ENCODE measurements at places on chromosomes 1 and 21. TPM values are rescaled to one million over a fixed set of nuclear protein-coding genes. Genes with fewer than 3 reads are reported as not detected.

Gene FHAD1
- 0.66 TPM for total RNA-seq

Gene FCN3
- not detected for total RNA-seq

Gene ESRRG
- 0.83 TPM for total RNA-seq

Gene PTCH2
- 0.50 TPM for total RNA-seq

Gene PGBD5
- 0.17 TPM for total RNA-seq

Gene MFN2
- 52.5 TPM for total RNA-seq

Gene DENND2D
- 15.7 TPM for total RNA-seq

Gene SPATA21
- not detected for total RNA-seq

Gene OR2G6
- not detected for total RNA-seq

Gene AJAP1
- under 0.01 TPM for total RNA-seq

Gene ECM1
- total RNA-seq: 7.7 TPM

Gene FAM20B
- 45.2 TPM for total RNA-seq

Gene NBPF20
- 2.8 TPM for total RNA-seq

Gene C1QTNF12
- total RNA-seq: 1.0 TPM

Gene CFHR3
- total RNA-seq: 0.26 TPM

Gene EDARADD
- not detected for total RNA-seq

Gene TSPEAR
- not detected for total RNA-seq

Gene RGS13
- total RNA-seq: not detected

- no peak for DNase-seq
Observed at GRCh38 chr1:97960470-97960869, 39.6 kb upstream of the DPYD start.

- no peak for DNase-seq
Observed at GRCh38 chr1:187276677-187277076, 447.9 kb downstream of the PLA2G4A start.

- peak; percentile 51 for DNase-seq
Observed at GRCh38 chr21:35478161-35479064, 429.3 kb upstream of the RUNX1 start.

- peak; percentile 75 for DNase-seq
Observed at GRCh38 chr1:109546311-109547109, 1.9 kb upstream of the GNAI3 start.

DNA sequence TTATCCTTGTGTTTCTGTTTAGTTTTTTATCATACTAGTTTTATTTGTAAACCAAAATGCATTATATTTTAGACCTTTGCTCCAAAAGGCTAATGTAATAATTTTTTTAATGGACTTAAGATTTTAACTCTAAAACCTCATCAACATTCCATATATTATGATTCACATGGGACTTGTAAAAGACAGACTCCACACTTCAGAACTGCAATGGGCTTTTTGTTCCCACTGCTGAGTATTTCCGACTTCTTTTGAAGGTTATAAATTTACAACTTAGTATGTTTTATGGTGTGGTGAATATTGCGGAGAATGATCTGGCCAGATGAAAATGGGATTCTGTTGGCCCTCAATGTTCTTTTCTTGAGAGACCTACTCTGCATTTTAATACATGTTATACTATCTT lies 678.5 kb downstream of the USP25 start:
- DNase-seq: no peak

- DNase-seq: no peak
Observed at GRCh38 chr1:237740846-237741245, 149.9 kb downstream of the ZP4 start.

- DNase-seq: no peak
Observed at GRCh38 chr1:199545780-199546179, 481.7 kb upstream of the NR5A2 start.

GRCh38 chr21:25967181-25967900 lies 203.2 kb downstream of the APP start:
- DNase-seq: peak; percentile 25

GRCh38 chr1:77245830-77246229 lies 26.6 kb upstream of the PIGK start:
- DNase-seq: peak; percentile 86

DNA sequence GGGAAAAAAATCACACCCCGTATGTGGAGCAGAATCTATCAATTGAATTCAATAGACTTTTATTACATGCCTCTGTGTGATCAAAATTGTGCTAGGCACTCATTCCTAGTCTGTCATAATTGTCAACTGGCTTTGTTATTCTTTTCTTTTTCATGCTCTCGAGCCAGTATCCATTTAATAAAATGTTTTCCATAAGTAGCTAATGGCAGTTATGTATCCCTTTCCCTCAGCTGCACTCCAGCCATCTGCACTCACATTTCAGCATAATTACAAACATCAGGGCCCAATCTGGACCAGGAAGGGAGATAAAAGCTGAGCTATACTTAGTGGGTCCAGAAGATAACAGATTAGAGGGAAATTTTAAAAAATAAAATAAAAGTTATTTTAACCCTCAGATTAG lies 15.9 kb downstream of the RGS5 start:
- DNase-seq: no peak

GRCh38 chr1:30444850-30445249 lies 278.5 kb downstream of the MATN1 start:
- DNase-seq: peak; percentile 9

GRCh38 chr21:38989745-38990423 lies 184.2 kb downstream of the ETS2 start:
- peak; percentile 85 for DNase-seq

GRCh38 chr1:21896652-21897532 lies 40.2 kb downstream of the HSPG2 start:
- DNase-seq: peak; percentile 35

GRCh38 chr1:64590316-64590715 lies 120.4 kb downstream of the CACHD1 start:
- DNase-seq: no peak

DNA sequence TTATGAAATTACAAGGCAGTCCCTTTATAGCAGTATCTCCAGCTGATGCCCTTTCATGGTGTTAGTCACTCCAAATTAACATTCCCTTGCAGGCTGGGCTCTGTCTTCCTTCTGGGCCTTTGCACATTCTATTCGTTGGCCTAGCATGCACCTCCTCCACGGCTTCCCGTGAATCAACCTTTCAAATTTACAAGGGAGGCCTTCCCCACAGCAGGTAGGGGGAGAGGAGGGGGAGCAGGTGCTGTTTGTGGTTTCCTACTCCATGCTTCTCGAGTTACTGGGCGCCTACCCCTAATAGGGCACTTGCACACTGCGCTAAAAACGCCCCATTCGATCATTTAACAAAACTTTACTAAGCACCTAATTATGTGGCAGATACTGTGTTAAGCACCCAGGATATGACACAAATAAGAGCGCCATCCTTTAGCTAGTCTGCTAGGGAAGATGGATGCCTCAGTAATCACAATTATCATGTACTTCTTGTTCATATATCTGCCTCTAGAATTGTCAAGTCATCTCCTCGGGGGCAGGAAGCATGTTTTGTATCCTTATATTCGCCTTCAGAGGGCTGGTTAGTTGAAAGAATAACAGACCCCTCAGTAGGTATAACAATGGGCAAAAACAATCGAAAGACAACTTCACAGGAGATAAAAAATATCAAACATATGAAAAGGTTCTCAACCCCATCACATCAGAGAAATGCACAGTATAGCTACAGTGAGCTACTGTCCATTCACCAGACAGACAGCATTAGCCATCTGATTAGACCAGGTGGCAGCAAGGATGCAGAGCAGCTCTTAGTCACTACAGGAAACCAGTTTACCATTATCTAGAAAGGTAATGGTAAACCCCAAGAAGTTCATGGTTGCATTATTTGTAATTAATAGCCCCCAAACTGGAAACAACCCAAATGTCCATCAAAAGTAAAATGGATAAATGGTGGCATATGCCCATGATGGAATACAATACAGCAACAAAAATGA lies 1.7 kb upstream of the ADAR start:
- DNase-seq: no peak

DNA sequence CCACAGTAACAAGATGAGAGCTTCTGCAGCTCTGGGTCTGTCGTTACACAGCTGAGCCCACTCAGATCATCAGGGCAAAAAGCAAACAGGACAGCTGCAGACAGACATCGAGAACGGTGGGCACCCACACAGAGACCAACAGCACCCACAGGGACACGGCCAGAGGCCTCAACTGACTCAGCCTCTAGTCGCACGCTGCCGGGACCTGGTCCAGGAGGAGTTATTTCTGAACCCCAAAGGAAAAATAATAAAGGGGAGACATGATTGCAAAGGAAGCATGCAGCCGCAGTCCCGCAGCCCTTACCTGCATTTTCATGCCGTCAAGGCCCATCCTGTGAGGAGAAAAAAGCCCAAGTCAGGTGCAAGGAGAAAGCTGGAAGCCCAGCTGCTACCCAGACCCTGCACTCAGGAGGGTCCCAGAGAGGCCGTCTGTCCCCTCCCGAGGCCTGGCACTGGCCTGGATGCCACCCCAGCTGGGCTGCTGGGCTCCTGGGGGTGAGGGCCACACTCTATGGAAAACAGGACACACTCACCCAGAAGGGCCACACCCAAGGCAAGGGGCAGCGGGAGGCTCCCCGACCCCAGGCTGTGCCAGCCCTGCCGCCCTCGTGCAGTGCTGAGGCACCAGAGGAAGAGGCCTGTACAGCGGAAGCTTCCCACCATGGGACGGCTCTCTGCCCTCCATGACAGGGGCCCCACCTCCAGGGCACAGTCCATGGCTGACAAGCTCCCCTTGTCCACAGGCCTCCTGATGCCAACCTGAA lies 15.7 kb downstream of the LSS start:
- DNase-seq: no peak

DNA sequence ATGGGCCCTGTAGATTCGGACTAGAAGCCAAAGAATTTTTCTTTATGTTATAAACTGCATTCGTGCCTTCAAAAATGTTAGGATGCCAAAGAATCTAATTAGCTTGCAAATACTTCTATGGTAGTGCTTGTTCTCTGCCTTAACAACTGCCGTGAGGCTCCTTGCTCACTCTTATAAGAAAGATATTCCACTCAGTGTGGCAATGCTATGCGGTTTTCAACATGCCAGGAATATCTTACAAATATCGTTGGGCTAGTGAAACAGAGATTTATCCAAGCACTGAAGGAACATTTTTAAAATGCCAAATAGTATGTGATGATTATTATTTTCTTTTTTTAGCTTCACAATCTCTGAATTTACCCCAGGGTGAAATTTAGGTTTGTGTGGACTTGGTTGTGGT lies 198.2 kb downstream of the GREM2 start:
- no peak for DNase-seq

DNA sequence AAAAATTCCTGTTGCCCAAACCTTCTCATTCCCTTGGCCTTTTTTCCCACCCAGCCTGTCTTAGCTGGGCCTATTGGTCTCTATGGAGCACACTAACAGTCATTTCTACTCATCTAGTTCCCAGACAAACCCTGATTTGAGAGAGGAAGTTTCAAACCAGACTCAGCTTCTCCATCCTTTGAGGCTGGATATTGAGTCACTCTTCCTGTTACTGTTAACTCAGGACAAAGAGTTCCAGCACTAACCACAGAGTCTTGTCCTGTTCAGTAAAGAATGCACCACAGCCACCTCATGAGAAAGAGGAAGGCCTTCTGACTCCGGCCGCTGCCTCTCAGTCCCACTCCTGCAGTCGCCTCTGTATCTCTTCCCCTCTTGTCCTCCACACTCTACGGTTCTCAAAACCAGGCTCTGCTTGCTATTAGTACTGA lies 137.8 kb downstream of the PTPRC start:
- DNase-seq: peak; percentile 89

- peak; percentile 92 for DNase-seq
Observed at GRCh38 chr1:25096307-25097150, 135.8 kb downstream of the SYF2 start.

GRCh38 chr1:95604771-95605170 lies 370.8 kb downstream of the RWDD3 start:
- DNase-seq: no peak

- peak; percentile 94 for DNase-seq
Observed at GRCh38 chr1:178684542-178685000, 40.5 kb upstream of the RALGPS2 start.

DNA sequence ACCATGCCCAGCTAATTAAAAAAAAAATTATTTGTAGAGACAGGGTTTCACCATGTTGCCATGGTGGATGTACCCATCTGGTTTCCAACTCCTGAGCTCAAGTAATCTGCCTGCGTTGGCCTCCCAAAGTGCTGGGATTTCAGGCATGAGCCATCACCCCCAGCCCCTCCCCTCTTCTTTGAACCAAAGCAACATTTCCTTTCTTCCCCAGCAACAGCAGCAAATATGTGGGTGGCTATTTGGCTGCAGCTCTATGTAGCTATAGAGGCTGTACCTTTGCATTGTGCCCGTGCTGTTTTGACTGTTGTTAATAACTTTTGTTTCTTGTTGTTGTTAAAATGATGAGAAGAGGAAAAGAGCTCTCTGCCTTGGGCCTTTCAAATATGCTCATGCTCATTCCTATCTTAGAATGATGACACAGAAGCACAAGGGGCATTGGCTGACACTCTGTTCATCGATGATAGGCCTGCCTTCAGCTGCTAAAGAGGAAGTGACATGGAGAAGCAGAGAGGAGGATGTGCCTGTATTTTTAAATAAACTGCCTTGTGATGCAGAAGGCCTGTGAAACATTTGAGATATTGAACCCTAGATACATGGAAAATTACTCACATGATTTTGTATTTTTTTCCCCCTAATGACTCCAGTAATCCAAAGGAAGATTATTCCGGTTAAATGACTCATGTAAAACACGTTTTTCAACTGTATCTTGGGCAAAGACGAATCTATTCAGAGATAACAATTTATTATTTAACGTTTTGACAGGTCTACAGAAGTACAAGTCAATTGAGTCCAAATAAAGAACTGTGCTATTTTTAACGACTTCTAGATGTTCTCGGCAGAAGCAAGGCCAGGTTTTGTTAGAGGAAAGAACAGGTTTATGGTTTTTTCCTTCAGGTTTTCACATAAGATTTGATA lies 20.5 kb upstream of the XPR1 start:
- peak; percentile 81 for DNase-seq

- peak; percentile 68 for DNase-seq
Observed at GRCh38 chr1:172429331-172430127, 9.0 kb downstream of the C1orf105 start.

DNA sequence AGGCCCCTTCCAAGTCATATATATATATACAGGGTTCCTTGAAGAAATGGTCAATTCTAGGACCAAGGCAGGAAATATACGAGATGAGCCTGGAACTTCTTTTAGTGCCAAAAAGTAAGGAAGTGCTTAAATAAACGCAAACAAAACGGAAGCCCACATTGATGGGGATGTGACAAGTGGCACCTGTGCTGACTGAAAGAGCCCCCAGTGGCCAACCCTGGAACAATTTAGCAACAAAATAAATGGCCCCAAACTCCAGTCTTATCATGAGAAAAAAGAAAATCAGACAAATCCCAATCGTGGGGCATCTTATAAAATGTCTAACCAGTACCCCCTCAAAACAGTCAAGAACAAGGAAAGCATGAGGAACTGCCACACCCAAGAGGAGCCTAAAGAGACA lies 17.7 kb downstream of the PLA2G5 start:
- DNase-seq: no peak

DNA sequence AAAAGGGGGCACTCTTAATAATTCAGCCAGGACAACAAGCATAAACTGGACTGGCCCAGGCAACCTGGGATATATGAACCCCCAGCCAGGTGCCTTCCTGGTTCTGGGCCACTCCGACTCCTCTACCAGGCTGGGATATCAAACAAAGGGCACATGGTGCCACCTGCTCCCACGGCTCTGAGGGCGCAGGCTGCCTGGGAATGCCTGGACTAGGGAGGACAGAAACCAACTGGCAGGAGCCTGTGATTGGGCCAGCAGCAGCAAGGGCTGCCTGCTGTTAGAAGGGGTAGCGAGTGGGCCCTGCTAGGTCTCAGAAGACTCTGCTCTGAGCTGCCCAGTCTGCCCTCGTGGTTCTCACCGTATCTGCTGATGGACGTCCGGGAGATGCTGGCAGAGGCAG lies 123.2 kb upstream of the CD34 start:
- DNase-seq: no peak

GRCh38 chr1:153531638-153532037 lies 4.2 kb downstream of the S100A6 start:
- DNase-seq: no peak

- DNase-seq: peak; percentile 21
Observed at GRCh38 chr1:66211521-66211920, 322.4 kb upstream of the SGIP1 start.
